ENCODE measurements at places on chromosomes 12 and 14.

- no peak for DNase-seq
Observed at GRCh38 chr12:70561550-70561949, 75.7 kb downstream of the PTPRB start.

DNA sequence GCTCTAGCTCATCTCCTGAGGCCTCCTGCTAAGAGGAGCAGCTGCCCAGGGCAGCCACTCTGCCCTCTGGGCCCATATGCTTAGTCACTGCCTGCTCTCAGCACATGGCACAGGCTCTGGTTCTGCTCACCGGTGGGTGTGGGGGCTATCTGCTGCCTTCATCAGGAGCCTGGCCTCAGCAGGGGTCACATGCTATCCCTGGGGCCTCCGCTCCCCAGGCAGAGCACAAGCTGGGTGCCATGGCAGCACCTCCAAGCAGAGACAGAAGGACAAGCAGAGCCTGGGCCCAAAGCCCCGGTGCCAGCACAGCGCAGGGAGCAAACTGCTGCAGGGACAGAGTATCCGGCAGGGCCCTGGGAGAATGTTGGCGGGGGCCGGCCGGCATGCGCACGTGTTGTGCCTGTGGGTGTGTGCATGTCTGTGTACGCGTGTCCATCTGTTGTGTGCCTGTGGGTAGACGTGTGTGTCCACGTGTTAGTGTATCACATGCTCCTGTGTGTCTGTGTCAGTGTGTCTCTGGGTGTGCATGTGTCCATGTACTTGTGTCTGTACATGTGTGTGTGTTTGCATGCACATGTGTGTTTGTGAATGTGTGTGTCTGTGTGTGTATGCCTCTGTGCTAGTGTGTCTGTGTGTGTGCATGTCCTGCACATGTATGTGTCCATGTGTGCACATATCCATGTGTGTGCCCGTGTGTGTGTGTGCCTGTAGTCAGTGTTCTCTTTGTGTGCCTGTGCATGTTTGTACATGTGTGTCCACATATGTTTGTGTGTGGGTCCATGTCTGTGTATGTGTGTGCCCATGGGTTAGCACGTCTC is 326.9 kb downstream of the TMEM121 start:
- no peak for DNase-seq

- no peak for DNase-seq
Observed at GRCh38 chr14:32366256-32366879, 37.3 kb downstream of the AKAP6 start.

GRCh38 chr12:124006846-124007713 is 34.1 kb downstream of the ZNF664 start:
- DNase-seq: no peak

GRCh38 chr12:130574402-130574801 is 141.7 kb downstream of the RIMBP2 start:
- no peak for DNase-seq

GRCh38 chr14:100675699-100676684 is 50.7 kb upstream of the DLK1 start:
- no peak for DNase-seq

GRCh38 chr12:124442772-124443445 is 124.5 kb downstream of the NCOR2 start:
- no peak for DNase-seq

GRCh38 chr14:98945611-98946570 is 326.1 kb downstream of the BCL11B start:
- DNase-seq: no peak

DNA sequence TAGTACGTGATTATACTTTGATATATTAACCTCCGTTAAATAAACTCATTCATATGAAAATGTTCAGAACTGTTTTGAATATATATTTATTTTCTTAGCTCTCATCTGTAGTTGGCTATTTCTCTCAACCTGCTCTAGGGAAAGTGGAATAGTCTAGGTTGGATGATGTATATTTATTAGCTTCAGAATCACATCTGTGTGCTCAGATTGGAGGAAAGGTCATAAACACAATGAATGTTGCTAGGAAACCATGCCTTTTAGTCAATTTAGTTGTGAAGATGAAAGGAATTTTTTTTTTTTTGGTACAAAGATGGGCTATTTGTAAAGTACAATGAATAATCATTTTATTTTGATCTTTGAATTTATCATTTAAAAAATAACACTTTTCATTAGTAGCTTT is 439.1 kb downstream of the FOXG1 start:
- DNase-seq: no peak

GRCh38 chr12:23088594-23088993 is 463.6 kb downstream of the ETNK1 start:
- no peak for DNase-seq

DNA sequence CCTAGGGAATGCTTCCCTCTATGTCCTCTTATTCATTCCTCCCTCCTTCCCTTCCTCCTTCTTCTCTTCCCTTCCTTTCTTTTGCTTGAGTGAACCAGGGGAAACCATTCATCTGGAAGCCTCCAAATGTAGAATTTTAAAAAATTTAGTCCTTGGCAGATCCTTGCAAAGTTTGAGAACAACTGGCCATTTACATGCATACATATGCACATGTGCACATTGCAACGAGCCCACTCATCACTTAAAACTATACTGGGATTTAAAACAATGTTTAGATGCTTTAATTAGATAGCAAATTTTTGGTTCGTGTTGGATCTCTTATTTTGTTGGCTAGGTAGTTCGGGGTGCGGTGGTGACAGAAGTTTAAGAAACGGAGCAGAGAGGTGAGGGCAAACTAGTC is 68.0 kb upstream of the HMGA2 start:
- DNase-seq: no peak

DNA sequence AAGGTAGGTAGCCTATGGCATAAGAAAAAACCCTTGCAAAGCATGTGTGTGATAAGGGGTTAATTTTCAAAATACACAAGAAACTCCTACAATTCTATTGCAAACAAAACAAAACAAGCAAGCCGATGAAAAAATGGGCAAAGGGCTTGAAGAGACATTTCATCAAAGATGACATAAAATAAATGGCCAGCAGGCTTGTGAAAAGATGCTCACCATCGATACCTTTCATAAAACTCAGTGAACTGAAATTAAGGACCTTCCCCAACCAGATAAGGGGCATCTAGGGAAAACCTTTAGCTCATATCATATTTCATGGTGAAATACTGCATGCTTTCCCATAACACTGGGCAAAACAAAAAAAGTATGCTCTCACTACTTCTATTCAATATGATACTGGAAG is 131.2 kb downstream of the PPM1H start:
- no peak for DNase-seq

GRCh38 chr14:68135566-68135965 is 316.0 kb downstream of the RAD51B start:
- DNase-seq: no peak

GRCh38 chr12:102977945-102978706 is 20.7 kb downstream of the ASCL1 start:
- no peak for DNase-seq

- no peak for DNase-seq
Observed at GRCh38 chr12:45354399-45354798, 138.5 kb downstream of the ANO6 start.

GRCh38 chr14:58082011-58082410 is 70.0 kb downstream of the ARMH4 start:
- DNase-seq: no peak

DNA sequence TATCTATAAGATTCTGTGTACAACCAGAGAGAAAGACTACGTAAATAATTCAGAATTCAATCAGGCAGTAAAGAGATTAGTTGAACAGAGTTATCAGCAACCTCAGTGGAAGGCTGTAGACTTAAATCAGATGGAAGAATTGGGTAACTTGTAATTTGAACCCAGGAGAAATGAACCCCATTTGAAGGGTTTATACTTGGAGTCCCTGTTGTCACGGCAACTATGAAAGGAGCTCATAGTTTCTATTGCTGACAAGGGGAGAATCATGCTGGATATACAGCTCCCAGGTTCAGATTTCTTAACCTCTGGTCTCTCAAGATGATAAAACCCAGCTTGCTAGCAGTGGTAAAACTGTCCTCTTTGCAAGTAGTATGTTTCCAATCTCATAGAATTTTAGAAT is 54.4 kb upstream of the BMP4 start:
- DNase-seq: no peak

DNA sequence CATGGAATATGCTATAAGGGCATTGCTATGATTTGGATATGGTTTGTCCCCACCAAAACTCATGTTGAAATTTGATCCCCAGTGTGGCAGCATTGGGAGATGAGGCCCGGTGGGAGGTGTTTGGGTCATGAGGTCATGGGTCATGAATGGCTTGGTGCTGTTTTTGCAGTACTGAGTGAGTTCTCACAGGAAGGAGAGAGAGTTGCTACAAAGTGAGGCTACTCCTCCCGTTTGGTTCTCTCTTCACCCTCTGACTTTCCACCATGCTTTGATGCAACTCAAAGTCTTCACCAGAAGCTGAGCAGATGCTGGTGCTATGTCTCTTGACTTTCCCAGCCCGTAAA is 388.1 kb upstream of the TMPO start:
- no peak for DNase-seq

GRCh38 chr12:57603815-57604453 is 690 bp upstream of the DTX3 start:
- DNase-seq: no peak

- no peak for DNase-seq
Observed at GRCh38 chr14:32230181-32230580, 27.1 kb upstream of the RNU6-8 start.

DNA sequence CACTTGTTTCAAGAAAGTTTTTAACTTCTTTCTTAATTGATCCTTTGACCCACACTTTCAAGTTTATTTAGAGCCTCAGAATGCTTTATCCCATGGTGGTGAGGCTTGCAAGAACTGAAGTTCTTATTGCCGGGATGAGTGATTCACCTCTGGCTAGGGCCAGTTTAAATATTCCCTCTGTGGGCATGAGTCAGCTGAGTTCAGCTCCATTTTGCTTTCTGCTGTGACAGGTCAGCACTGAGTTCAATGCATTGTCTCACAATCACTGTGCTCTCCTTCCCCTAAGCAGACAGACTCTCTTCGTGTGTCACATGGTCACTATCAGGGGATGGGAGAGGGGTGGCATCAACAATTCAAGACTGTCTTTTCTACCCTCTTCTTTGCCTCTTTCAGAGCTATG is 514.6 kb upstream of the FBXO33 start:
- no peak for DNase-seq

GRCh38 chr14:103724116-103724515 is 8.5 kb downstream of the ZFYVE21 start:
- DNase-seq: no peak

- DNase-seq: no peak
Observed at GRCh38 chr12:48580831-48581230, 11.0 kb upstream of the LALBA start.

GRCh38 chr12:107818984-107819383 is 44.5 kb downstream of the ASCL4 start:
- no peak for DNase-seq

- no peak for DNase-seq
Observed at GRCh38 chr12:38903596-38903995, 1.8 kb downstream of the CPNE8 start.

DNA sequence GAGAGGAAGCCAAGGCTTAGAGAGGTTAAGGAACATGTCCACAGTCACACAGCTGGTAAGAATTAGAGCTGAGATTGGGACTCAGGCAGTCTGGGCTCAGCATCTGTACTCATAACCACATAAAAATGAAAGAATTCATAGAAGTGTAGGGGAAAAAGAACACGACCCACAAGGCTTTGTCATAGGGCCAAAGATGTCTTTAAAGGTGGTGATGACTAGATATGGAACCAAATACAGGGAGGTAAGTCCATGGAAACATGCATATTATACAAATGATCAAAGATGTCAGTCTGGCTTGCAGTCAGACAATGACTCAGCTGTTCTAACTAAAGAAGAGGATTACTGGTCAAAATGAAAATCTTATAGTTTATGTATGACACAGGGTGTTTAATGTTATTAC is 7.2 kb upstream of the SSPN start:
- no peak for DNase-seq

DNA sequence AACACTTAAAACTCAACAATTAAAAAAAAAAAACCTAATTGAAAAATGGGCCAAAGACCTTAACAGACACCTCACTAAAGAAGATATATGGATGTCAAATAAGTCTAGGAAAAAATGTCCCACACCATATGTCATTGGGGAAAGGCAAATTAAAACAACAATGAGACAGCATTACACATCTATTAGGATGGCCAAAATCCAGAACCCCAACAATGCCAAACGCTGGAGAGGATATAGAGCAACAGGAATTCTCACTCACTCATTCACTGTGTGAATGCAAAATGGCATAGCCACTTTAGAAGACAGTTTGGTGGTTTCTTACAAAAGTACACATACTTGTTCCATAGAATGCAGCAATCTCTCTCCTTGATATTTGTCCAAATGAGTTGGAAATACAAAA is 173.7 kb downstream of the SLC25A21 start:
- DNase-seq: no peak

DNA sequence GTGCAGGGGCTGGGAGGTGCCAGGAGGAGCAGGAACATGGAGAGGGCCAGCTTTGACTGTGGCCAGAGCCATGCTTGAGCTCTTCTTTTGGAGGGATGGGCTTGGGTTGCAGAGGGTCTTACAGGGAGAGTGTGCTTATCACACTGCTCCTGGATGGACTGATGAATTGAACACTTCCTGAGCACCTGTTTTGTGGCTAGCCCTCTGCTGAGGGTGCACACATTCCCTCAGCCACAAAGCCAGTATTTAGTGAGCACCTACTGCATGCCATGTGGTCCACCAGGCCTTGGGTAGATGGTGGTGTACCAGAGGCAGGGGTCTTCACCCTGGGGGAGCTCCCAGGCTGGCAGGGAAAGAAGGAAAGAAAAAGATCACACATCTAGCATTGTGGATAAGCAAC is 118.9 kb downstream of the SLC25A47 start:
- DNase-seq: no peak

- DNase-seq: peak; percentile 15
Observed at GRCh38 chr12:24724814-24725213, 224.1 kb downstream of the BCAT1 start.

GRCh38 chr14:104794993-104795780 is at the start of gene AKT1:
AKT1 (minus strand) TSS chr14:104795748; CDS start chr14:104792643, 3,105 bp downstream.
- no peak for DNase-seq

GRCh38 chr14:101183376-101184103 is 280.0 kb upstream of the RTL1 start:
- DNase-seq: no peak

- DNase-seq: no peak
Observed at GRCh38 chr12:115511305-115511704, 766.2 kb downstream of the MED13L start.

- no peak for DNase-seq
Observed at GRCh38 chr14:68962681-68963080, 16.4 kb downstream of the ACTN1 start.

GRCh38 chr14:105384605-105385321 is 13.6 kb upstream of the TEX22 start:
- no peak for DNase-seq

DNA sequence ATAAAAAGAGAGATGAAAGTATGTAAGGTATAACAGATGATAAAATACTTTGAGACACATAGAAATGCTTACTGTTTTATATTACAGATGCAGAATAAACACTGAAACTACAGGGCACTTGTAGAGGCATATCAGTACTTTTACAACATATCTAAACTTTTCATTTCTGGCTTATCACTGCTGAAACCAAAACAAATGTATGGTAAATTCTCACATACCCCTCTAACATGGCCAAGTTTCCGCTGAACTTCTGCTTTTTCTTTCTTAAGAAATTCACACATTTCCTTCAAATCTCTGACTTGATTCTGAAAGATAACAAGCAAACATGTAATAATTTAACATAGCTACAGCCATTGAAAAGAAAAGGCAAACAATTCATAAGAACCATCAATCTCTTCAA is 33.3 kb upstream of the C12orf50 start:
- DNase-seq: no peak
